ENCODE measurements at places on chromosomes 5 and 9. TPM values are rescaled to one million over a fixed set of nuclear protein-coding genes. Genes with fewer than 3 reads are reported as not detected.
A peak's percentile ranks its signal among the peaks of the same experiment; 100 is the strongest.

STPG3 gene
- total RNA-seq: 0.38 TPM

ECM2 gene
- 9.4 TPM for total RNA-seq

- DNase-seq: no peak
These were observed 30.0 kb upstream of the PLPP1 start for GRCh38 chr5:55564721-55565120.

ZNF454 gene
- total RNA-seq: 2.6 TPM

DNA sequence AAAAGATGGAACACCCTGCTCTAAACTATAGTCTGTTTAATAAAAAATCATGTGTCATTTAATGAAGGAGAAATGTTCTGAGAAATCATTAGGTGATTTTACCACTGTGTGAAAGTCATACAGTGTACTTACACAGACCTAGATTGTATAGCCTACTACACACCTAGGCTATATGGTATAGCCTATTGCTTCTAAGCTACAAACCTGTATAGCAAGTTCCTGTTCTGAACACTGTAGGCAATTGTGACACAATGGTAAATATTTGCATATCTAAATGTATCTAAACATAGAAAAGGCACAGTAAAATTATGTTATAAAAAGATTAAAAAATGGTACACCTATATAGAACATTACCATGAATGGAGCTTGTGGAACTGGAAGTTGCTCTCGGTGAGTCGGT lies 40.6 kb downstream of the EFNA5 start:
- DNase-seq: no peak

DNA sequence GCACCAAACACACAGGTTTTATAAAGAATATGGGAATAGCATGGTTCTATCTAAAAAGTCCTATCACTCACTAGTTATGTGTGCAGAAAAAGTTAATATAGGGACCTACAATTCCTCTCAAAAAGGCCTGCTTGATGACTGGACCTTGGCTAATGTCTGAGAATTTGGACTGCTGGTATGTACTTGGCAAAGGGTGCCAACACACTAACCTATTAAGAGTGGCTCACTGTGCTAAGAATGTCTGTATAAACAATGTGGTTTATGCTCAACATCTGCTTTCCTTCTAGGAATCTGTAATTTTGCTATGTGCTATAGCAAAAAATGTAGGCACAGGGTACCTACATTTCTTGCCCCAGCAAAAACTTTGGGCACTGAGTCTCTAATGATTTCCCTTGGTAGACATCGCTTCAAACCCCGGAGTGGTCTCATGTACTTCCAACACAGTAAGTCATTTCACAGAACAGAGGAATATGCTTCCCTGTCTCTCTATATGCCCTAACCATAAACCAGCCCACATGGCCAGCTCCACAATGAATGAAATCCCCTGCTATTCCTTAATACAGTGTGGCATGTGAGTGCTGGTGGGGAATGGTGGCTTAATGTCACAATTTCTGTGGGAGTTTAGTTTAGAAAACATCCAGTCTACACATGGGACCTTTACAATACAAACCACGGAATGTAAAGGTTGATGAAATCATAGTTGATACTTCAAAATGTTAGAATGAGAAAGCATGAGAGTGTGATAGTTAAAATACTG lies 101.7 kb downstream of the UBAP2 start:
- DNase-seq: no peak

GRCh38 chr9:127968042-127968441 lies 12.7 kb downstream of the EEIG1 start:
- DNase-seq: no peak

DNA sequence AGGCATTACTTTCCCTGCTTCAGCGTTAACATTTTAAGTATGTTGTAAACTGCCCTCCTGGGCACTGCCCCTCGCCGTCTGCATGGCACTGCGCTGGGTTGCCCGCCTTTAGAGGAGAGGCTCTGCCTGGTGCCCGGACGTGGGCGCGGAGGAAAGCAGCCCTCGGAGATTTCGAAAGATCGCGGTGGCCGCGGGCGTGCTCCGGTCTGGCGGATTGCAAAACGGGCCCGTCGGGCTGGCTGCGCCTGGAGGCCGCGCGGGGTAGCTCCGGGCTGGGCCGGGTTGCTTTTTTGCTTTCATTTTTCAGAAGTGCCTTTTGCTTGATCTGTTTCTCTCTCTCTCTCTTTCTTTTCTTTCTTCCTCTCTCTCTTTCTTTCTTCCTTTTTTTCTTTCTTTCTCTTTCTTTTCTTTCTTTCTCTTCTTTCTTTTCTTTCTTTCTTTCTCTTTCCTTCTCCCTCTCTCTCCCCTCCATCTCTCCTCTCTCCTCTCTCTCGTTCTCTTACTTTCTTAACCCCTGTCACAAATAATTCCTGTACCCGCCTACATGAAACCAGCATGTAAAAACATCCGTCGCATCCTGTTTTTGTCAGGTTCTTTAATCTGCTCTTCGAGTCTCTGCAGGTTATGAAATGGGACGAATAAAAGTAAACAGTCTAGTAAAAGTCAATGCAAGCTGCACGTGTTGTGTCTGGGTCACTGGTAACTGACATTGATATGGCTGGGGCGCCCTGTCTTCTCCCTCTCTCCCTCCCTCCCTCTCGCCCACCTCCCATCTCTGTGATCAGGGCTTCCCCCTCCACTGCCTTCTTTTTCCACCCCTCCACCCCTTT lies 1.7 kb downstream of the FST start:
- peak; percentile 91 for DNase-seq

DNA sequence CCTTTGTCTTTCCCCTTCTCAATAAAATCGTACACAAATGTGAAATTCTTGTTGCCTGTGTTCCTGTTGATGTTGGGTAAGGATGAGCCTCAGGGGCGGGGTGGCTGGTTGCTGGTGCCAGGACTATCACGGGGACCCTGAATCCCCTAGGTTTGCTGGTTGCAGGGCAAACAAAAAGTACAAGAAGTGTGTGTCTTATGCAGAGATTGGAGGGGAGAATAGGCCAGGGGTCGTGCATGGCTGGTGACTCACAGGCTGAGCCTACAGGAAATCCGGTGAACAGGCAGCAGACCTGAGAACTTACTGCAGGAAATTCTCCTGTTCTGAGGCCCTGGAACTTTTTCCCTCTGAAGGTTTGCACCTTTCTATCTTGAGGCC lies 5.5 kb downstream of the ANXA2R start:
- no peak for DNase-seq

IL5 gene
- not detected for total RNA-seq

PLCXD3 gene
- 2.8 TPM for total RNA-seq

- DNase-seq: no peak
These were observed 15.8 kb downstream of the NDST1 start for GRCh38 chr5:150523472-150524350.

- no peak for DNase-seq
These were observed 18.7 kb downstream of the ERGIC1 start for GRCh38 chr5:172852490-172853354.

LPAR1 gene
- 23.2 TPM for total RNA-seq

GRCh38 chr9:124295159-124295794 lies 37.5 kb downstream of the NEK6 start:
- DNase-seq: no peak

IER5L gene
- total RNA-seq: 8.7 TPM

ANKRD34B gene
- 0.30 TPM for total RNA-seq

SHROOM1 gene
- 17.3 TPM for total RNA-seq

PTCH1 gene
- total RNA-seq: 33.3 TPM

GRCh38 chr5:91318724-91319123 lies 64.4 kb downstream of the ARRDC3 start:
- DNase-seq: peak; percentile 14

DNA sequence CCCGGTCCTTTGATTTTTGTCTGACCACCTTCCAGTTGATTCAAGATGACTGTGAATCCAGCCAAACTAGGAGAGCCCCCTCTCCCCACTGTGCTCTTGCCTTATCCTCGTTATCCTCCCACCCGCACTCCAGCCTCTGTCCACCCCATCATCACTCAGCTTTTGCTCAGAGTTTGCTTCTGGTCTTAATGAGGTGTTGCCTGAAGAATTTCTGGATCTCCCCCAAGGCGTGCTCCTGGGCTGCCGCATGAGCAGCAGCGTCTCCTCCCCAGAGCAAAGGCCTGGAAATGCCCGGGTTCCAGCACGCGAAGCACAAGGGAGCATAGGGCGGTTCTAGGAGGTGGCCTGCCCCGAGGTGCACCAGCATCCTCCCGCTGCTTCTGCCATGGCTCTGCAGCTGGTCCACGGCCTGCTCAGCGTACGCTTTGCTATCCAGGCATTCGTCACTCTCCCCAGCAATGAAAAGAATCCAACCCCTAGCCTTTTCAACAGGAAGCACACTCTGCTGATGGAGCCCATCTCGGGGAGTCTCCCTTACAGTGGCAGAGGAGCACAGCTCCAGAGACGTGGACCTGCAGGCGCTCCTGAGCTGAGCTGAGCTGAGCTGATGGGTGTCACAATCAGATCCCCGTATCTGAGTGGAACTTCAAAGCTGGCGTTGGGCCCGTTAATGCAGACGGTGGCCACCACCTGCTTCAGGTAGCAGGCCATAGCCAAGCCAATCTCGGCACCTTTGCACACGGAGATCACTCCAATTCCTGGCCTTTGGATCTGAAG lies 50.7 kb downstream of the BAAT start:
- no peak for DNase-seq

CORO2A gene
- total RNA-seq: 26.1 TPM

ZNG1F gene
- 5.6 TPM for total RNA-seq

ADRA1B gene
- total RNA-seq: 3.8 TPM

EIF4E1B gene
- not detected for total RNA-seq

DNA sequence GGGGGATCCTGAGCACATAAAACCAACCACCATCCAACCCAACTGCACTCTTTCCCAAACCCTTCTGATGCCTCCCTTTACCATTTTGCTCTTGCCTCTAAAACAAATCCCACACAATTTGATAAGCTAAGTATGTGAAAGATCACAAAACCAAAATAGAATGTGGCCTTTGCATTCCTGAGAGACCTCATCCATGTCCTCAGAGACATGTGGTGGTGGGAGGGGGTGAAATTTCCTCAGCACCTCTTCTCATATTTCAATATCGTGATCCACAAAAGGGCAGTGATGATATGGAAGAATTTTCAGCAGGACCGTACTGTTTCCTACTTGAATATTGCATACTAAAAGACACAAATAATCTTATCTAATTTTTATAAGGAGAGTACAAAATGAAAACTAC lies 423.3 kb downstream of the TLE1 start:
- no peak for DNase-seq

GRCh38 chr5:91182763-91183162 lies 200.4 kb downstream of the ARRDC3 start:
- no peak for DNase-seq

CARTPT gene
- total RNA-seq: not detected

GRCh38 chr5:42718591-42718990 lies 38.0 kb upstream of the CCDC152 start:
- no peak for DNase-seq

- DNase-seq: no peak
These were observed 121.7 kb upstream of the GLRA1 start for GRCh38 chr5:152046361-152046760.

DNA sequence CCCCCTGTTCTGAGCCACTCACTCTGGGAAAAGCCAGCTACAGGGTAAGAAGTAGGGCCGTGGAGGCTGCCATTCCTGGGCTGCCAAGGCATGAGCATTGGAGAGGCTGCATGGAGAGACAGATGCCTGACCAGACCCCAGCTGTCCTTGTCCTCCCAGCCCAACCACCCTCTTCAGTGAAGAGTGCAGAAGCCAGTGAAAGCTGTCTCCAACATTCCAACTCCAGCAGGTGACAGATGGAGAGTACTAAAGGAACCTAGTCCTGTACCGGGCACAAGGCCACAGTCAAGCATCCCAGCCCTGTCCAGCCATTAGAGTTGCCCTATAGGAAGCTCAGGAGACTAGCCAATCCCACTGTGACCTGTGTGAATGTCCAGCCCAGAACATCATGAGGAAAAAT lies 165.1 kb downstream of the DIRAS2 start:
- DNase-seq: no peak

OCLN gene
- 121 TPM for total RNA-seq

DNA sequence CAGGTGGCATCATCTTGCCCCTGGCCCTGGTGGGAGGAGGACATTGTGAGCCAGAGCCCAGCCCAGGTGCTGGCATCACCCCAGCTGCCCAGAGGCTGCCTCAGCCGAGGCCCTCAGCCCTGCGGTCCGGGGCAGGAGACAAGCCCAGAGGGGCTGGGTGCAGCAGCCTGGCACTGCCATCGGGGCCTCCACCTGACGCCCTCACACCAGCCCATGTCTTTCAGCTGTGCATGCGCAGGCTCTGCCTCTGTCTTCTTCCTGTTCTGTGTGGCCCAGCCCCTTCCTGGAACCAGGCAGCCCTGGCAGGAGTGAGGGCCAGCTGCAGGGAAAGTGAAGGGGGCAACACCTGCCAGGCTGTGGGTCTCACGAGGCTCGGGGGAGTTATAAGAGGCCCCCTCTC lies 4.8 kb upstream of the CEL start:
- no peak for DNase-seq

- DNase-seq: no peak
These were observed 10.0 kb upstream of the CLIC3 start for GRCh38 chr9:137006116-137007003.

MACIR gene
- 4.9 TPM for total RNA-seq

DNA sequence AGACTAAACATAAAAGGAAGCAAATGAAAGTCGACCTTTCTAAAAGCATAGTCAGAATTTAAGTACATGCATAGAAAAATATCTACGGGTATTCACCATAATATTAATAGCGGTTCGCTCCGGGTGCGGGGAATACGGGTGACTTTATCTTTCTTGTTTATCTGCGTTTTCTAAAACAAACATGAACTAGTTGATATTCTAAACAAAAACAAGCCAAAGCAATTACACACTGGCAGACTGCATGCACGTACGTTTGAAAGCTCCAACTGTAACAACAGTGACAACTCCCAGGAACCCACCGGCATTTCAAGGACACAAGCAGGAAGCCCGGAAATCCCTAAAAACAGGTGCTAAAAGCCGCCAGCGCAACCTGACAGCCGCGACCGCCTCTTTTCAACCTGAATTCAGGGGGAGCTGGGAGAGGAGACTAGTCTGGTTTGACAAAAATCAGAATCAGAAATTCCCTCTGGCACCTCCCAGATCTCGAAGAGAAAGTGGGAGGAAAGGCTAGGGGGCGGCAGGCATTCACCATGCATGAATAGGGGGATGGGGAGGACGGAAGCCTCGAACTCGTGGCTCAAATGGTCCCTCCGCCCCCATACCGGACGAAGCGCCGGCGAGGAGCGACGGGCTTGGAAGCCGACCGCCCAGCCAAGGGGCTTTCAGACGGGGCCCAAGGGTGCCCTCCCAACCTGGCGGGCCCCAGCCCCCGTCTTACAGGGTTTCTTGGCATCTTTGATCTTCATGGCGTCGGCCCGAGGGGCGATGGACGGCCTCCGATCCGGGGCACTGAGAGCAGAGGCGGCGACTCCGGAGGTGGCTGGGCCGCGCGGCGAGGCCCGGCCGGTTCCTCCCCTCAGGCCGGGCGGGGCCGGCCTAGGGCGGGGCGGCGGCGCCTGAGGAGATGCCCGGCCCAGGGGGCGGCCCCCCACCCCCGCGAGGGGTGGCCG lies at the start of gene PANK3:
Gene PANK3 (minus strand): TSS at position 831 of the 950 bp plus-strand sequence. CDS start 85 bp downstream, at position 746.
- no peak for DNase-seq

PPP3R2 gene
- total RNA-seq: not detected

TRIP13 gene
- 1.0 TPM for total RNA-seq

GRCh38 chr9:37042421-37042820 lies 8.4 kb upstream of the PAX5 start:
- DNase-seq: no peak

GRCh38 chr9:113695440-113695851 lies 180.7 kb upstream of the ZNF618 start:
- DNase-seq: no peak

GRCh38 chr5:76143884-76144283 lies 60.7 kb downstream of the SV2C start:
- no peak for DNase-seq

GRCh38 chr5:134143944-134144941 lies 29.8 kb downstream of the TCF7 start:
- DNase-seq: no peak
